ENCODE measurements at places on chromosomes 11 and 22.
A peak's percentile ranks its signal among the peaks of the same experiment; 100 is the strongest.

- DNase-seq, result no peak
Observed at GRCh38 chr11:105181100-105181499, 41.5 kb upstream of the CARD18 start.

GRCh38 chr11:19803506-19803998, 90.9 kb downstream of the NAV2 start:
- no peak for DNase-seq

- no peak for DNase-seq
Observed at GRCh38 chr22:19579115-19579811, 55.1 kb upstream of the CLDN5 start.

DNA sequence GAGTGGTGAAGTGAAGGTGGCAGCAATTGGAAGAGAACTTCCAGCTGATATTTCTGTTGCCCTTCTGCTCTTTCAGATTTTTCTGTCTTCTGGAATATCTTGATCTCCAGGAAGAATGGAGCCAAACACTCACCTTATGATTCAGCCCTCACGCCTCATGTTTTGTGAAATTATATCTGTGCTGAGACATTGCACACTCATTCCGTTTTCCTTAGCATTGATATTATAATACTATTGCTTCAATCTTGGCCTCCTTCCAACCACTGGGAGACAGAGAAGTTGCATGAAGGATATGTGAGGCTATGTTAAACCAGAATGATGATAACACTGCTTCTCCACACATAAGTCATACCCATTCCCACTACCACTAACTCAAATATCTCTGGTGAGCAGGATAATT, 177.9 kb downstream of the ETS1 start:
- no peak for DNase-seq

- no peak for DNase-seq
Observed at GRCh38 chr11:134497586-134497985, 85.5 kb upstream of the B3GAT1 start.

GRCh38 chr11:117986981-117987574, 884 bp downstream of the IL10RA start:
- DNase-seq, result peak; percentile 65

DNA sequence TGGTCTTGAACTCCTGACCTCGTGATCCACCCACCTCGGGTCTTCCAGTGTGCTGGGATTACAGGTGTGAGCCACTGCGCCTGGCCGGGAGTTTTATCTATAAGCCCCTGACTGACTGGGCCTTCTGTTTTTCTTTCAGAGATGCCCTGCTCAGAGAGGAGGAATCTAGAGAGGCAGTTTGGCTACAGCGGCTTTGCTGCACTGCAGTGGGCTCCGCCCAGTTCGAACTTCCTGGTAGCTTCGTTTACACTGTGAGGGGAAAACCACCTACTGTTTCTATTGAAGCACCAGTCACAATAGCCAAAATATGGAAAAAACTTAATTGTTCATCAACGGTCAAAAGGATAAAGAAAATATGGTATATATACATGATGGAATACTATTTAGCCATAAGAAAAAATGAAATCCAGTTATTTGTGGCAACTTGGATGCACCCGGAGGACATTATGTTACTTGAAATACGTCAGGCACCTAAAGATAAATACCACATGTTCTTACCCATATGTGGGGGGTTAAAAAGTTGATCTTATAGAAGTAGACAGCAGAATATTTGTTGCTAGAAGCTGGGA, 31.9 kb upstream of the FAM181B start:
- no peak for DNase-seq

GRCh38 chr22:19353363-19354131, 62.0 kb upstream of the CLTCL1 start:
- DNase-seq, result no peak

DNA sequence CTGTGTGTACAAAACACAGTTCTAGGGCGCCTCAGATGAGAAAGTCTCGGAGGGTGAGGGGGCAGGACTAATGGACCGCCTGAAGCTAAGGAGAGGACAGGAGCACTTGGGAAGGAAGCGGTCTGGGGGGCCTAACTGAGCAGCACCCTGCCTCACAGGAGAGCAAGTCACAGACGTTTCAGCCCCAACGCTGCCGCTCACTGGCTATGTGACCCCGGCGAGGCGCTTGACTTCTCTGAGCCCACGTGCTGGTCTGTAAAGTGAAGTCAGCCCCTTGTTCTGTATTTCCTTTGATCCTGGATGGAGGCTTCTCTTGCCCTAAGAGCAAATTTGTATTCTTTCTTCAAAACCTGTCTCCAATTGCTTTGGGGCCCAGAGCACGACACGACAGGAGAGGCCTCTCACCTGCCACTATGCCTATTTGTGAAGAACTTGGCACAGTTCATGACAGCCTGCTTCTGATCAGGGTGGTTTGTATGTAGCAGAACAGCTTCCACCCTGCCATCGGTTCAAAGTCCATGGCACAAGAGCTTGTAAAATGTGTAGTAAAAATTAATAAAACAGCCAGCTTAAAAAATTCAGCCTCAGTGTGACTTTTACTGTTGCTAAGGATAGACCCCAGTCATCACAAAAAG, 59.1 kb downstream of the WNT11 start:
- no peak for DNase-seq

GRCh38 chr11:61092280-61092766, 10.0 kb upstream of the CD5 start:
- DNase-seq, result no peak

GRCh38 chr11:37858398-37858797, 1260.4 kb upstream of the RAG2 start:
- DNase-seq, result no peak

GRCh38 chr22:39979458-39979857, 15.3 kb upstream of the FAM83F start:
- no peak for DNase-seq

- DNase-seq, result no peak
Observed at GRCh38 chr22:20015971-20016733, 471 bp downstream of the ARVCF start.

DNA sequence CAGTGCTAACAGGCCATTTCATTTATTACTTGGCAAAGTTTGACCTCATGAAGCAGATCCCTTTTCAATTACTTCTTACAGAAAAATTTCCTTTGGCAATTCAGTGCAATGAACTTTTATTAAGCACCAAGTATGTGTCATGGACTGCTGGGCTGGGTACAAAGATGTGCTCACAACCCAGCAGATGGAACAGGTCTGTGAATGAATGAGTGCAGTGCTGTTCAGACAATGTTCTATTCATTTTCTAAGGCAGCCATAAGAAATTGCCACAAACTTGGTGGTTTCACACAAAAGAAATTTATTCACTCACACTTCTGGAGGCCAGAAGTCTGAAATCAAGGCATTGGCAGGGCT, 428.5 kb downstream of the SOX6 start:
- DNase-seq, result no peak

GRCh38 chr22:46100401-46101105, 49.8 kb upstream of the PPARA start:
- no peak for DNase-seq

GRCh38 chr22:29259253-29259899, 8.4 kb downstream of the RHBDD3 start:
- DNase-seq, result no peak

DNA sequence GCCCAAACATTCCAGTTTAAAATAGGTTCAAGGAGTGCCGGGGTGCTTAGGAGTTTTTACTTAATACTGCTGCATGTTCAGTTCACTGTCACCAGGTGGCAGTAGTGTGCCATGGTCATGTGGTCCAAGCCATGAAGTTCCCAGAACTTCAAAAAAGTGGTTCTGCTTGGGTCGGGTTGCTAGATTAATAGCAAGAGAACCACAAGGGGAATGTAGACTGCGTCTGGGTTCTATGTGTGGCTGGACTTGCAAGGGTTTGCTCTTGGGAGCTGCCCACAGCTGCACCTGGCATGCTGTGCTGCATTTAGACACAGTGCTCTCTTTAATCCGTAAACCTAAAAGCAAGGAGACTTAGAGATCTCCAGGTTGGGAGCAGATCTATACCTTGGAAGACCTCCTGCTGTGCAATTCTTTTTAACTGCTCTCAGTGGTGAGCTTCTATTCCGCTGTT, 6.5 kb upstream of the SPON1 start:
- DNase-seq, result peak; percentile 41

GRCh38 chr22:46622081-46622521, 1.9 kb downstream of the GRAMD4 start:
- no peak for DNase-seq

GRCh38 chr11:44556735-44557409, 8.6 kb upstream of the CD82 start:
- DNase-seq, result no peak

- no peak for DNase-seq
Observed at GRCh38 chr11:37978647-37979046, 1380.6 kb upstream of the RAG2 start.

DNA sequence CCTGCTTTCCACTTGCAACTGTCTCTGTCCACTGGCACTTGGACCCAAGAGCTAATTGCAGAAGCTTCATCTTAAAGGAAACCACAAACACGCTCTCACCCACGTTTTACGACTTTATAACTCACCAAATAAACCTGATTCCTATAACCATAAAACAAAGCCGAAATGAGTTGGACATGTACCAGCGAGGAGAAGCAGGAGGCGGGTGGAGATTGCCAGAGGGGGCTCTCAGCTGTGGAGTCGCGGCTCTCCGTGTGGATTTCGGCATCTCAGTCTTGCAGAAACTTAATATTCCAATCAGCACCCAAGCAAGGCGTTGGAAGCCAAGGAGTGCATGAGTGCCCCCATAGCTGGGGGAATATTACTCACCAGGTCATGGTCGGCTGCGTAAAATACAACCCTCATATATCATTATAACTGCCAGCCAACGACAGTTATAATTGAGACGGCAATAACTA, 483.6 kb downstream of the MN1 start:
- no peak for DNase-seq

DNA sequence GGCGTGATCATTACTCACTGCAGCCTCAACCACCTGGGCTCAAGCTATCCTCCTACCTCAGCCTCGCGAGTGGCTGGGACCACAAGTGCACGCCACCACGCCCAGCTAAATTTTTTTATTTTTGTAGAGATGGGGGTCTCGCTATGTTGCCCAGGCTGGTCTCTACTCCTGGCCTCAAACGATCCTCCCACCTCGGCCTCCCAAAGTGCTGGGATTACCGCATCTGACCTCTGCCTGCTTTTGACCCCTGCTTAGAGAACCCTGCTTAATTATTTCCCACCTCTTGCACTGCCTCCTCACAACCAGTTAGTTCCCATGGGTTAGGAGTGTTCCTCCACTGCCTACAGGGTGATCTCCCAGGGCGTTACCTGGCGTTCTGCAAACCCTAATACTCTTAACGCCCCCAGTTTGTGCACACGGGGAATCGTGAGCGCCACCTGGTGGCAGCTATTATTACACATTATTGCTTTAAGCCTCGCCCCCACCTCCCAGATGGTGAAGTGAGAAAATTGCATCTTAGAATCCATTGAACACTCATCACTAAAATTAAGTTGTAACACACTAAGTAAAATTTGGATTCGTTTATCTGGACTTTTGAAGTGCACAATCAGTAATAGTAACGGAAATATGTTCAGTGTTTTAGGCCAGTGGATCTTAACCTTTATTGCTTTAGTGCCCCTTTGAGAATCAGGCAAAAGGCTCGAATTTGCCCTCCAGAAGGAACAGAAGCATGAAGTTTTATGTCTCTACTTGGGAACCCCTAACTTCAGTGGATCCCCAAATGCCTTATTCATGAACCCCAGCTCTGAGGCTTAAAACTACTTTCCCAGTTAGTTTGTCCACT, 61.4 kb upstream of the ASPHD2 start:
- DNase-seq, result peak; percentile 44

GRCh38 chr11:111472228-111472627, 40.0 kb downstream of the BTG4 start:
- no peak for DNase-seq

GRCh38 chr22:17436382-17436980, 67.2 kb downstream of the CECR2 start:
- DNase-seq, result no peak

GRCh38 chr22:39173787-39174497, 21.5 kb upstream of the CBX7 start:
- DNase-seq, result no peak

Data from activated T-cell treated with anti-CD3 and anti-CD28 coated beads for 24 hours (primary cell).